ENCODE measurements at places on chromosomes 3 and 15. TPM values are rescaled to one million over a fixed set of nuclear protein-coding genes. Genes with fewer than 3 reads are reported as not detected.

DNA sequence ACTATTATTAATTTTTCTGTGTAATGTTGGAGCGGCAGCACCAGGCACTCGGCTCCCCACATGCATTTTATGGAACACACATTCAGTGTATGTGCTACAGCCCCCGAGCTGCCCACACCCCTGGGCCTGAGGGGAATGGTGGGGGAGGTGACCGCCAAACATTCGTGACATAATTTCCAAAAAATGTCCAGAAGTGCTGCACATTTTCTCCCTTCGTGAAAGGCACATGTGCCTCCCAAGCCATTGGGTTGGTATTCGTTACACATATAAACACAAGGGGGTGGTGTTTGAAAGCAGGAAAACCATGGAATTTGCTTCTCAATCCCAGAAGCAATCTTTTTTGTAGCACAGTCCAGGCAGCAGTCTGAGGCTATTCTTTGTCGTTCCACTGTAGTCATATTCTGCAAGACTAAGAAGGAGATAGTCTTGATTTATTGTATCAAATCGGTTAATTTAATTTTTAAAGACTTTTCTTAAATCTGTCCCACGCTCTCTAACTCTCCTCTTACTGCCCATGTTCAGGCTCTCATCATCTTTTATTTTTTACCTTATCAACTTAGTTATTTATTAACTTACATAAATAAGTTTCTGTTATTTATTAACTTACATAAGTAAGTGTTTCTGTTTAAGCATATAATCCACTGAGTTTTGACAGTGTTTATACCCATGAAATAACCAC is 39.2 kb upstream of the POLR2M start:
- DNase-seq: no peak
- no peaks in the 10 kb centered on the region for H3K27me3 ChIP-seq
- H3K27ac ChIP-seq: no peak overlapping the region

DNA sequence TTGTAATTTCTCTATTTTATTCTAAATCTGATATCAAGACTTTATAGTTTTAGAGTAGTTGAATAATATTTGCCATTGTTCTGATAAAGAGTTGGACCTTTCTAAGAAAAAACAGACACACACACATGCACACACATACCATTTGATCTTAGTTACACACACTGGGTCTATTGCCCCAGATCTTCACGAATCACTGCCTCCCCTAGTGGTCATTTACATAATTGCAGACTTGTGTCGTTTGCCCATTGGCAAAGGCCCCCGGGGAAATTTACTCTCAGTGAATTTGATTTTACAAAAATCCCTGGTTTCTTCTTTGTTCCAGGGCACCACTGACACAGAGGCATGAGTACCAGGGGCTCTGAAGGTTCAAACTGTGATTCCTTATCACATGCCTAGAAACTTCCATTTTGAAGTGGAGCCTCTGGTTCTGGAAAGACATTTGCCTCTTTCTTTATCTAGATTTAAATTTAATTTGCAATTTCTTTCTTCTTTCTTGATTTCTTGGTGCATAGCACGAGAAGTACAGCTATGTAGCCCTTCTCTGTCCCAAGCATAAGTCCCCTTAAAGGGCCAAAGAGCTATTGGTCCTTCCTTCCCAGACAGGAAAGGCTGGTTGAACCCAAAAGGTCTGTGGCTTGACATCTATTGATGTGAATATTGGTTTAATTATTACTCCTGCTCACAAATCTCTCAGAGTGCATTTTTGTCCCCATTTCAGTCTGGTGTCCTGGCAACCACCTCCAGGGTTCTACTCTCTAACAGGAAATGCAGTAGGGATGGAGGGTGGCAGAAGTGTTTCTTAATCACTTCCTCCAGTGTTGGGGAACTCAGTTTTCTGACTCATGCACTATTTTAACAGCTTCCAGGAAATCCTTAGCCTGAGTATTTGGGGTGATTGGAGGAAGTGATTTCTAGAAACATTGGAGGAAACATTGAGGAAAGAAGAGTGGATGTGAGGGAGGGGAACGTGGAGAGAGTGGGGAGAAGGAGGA is 32.4 kb upstream of the SLC6A11 start:
- H3K36me3 ChIP-seq: no peaks in the 10 kb centered on the region
- H3K4me3 ChIP-seq: no peak overlapping the region
- peaks cover 8% of the 10 kb centered on the region for H3K4me1 ChIP-seq
- DNase-seq: no peak

DNA sequence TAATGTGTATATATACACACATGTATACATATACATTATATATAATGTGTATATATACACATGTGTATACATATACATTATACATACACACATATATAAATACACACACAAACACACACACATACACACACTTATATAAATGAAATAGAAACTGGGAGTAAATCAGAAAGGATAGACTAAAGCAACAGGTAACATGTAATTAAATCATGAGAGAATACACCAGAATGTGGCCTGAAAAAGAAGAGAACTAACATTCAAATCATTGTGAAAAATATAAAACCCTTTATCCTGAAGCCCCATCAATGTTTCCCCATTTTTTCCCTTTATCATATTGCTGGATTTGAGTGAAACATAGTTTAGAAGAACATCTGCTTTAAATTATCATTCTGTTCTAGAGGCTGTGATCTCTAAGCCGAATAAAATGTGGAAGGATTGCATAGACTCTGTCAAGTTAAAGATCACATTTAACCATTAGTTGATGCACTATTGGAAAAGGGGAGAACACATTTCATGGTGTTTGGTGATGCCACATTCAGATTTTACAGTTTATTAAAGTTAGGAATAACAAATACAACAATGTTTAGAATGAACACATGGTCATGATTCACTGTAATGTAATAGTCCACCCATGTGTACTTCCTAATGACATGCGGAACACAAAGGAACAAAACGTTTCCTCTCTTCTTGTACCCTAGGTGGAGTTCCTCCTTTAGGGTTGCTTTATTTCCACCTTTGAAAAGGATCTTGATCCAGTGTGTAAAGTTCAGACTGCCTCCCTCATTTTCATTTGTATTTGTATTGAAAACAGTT is 12.5 kb upstream of the THRB start:
- no peaks in the 10 kb centered on the region for H3K4me1 ChIP-seq
- no peak for DNase-seq

GRCh38 chr15:64743691-64744090 is 31.7 kb downstream of the RBPMS2 start:
- H3K27me3 ChIP-seq: no peaks in the 10 kb centered on the region
- DNase-seq: no peak

DNA sequence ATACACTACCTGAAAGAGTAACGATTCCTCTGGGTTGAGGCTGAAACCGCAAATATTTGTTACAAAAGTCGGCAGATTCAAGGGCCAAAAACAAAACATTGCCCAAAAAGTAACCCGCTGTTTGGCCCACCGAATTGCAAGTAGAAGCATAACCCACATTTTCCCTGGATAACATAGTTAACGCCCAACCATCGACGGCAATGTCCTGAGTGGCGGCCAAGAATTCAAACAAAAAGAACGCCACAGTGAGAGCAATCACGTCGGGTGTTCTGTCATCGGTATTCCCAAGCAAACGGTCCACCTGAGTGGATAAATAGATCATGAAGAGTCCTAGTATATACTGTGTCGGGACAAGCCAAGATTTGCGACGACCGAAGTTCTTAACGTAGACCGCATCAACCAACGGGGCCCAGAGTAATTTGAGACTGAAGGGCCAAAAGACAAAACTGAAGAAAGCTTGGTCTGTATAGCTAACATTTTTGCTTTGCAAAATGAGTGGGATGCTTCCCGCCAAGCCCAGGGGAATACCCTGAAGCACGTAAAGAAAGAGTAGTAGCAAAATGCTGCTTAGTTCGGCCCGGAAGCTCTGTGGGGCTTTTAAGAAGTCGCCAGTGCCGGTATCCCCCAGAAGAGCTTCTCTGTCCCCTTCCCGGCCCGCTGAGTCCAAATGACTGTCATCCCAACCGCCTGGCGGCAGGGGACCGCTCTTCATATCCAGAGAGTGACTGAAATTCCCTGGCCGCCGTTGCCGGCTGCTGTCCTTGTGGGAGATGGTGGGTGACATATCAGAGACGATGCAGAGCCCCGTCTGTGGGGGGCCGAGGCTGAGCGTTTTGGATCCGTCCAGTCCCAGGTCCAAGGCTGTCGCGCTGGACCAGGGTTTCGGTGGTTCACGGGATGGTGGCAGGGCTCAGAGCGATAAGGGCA is 750 bp downstream of the SLC33A1 start:
- peak overlapping the region; percentile 86 for H3K4me3 ChIP-seq
- no peaks in the 10 kb centered on the region for H3K27me3 ChIP-seq

DNA sequence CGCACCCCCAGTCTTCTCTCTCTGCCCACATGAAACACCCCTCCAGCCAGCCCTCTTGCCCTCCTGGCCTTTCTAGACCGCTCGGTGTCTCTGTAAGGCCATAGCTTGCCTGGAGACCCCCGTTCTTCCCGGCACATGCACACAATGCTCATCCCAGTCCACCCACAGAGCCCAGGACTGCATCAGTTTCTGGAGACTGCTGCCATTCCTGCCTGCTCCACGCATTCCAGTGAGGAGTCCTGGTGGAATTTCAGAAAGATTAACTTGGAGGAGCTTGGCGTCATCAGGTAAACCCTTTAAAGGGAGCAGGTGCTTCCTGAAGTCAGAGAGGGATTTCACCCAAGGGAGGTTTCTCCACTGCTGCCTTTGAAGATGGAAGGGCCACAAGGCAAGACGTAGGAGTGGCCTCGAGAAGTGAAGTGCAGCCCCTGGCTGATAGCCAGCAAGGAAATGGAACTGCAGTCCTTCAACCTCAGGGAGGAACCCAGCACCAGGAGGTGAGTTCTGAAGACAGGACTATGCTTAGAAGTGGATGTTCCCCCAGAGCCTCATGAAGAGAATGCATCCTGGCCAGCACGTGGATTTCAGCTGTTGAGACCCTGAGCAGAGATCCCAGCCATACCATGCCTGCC is 19.2 kb downstream of the SLC41A3 start:
- H3K27me3 ChIP-seq: no peaks in the 10 kb centered on the region
- no peaks in the 10 kb centered on the region for H3K36me3 ChIP-seq
- peak; percentile 38 for DNase-seq
- H3K4me1 ChIP-seq: no peaks in the 10 kb centered on the region

DNA sequence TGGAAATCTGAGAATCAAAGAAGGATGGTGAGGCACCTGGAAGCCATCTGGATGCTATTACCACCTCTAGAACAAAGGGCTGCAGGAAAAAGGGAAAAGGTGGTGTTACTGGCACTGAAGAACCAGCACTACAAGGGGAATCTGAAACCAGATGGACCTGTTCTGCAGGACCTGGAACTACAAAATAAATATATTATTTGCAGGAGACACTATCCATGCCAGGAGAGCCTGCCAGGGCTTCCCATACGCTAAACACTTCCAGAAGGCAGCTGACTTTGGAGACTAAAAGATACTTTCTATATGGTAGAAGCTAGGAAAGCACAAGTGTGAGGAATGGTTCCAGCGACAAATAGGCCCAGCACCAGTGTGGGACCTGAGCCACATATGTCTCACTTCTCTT is 83.4 kb upstream of the POU1F1 start:
- no peak overlapping the region for H3K4me3 ChIP-seq
- peaks cover 8% of the 10 kb centered on the region for H3K4me1 ChIP-seq
- no peaks in the 10 kb centered on the region for H3K27me3 ChIP-seq
- DNase-seq: peak; percentile 79

ATP13A5 gene
- total RNA-seq: 1.6 TPM

GRCh38 chr3:80192936-80193335 is 425.1 kb upstream of the ROBO1 start:
- no peak overlapping the region for H3K4me3 ChIP-seq
- H3K27me3 ChIP-seq: no peaks in the 10 kb centered on the region
- H3K36me3 ChIP-seq: no peaks in the 10 kb centered on the region
- H3K4me1 ChIP-seq: no peaks in the 10 kb centered on the region

- no peak for DNase-seq
- H3K4me3 ChIP-seq: no peak overlapping the region
- no peak overlapping the region for H3K27ac ChIP-seq
- no peaks in the 10 kb centered on the region for H3K27me3 ChIP-seq
- H3K36me3 ChIP-seq: no peaks in the 10 kb centered on the region
These were observed 114.2 kb upstream of the THRB start for GRCh38 chr3:24608701-24609390.

- H3K4me1 ChIP-seq: peaks cover 8% of the 10 kb centered on the region
- H3K27me3 ChIP-seq: no peaks in the 10 kb centered on the region
- H3K27ac ChIP-seq: peak overlapping the region; percentile 71
- DNase-seq: no peak
- peaks cover 17% of the 10 kb centered on the region for H3K36me3 ChIP-seq
These were observed 630 bp downstream of the LXN start for GRCh38 chr3:158671821-158672214.

DNA sequence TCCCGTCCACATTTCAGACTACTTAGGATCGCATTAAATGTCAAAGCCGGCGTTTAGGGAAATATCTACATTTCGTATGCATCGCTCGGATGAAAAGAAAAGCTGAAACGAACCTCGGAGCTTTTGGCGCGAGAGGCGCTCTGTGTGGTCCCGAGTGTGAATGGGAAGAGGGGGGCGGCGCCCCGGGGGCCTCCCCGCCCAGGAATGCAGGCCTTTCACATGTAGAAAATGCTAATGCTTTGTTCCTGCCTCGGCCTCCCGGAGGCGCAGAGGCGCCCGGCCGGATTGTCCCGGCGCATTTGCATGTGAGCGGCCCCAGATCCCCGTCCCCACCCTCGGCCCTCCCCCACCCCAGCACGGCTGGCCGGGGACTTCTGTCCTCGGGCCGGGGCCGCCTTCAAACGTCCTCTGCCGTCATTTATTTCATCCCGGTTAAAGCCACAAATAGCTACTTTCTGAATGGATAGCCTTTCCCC is 37.0 kb upstream of the TRIM71 start:
- H3K36me3 ChIP-seq: no peaks in the 10 kb centered on the region
- peak; percentile 25 for DNase-seq
- H3K27ac ChIP-seq: no peak overlapping the region
- H3K4me1 ChIP-seq: peaks cover 6% of the 10 kb centered on the region
- no peaks in the 10 kb centered on the region for H3K27me3 ChIP-seq

- H3K27ac ChIP-seq: no peak overlapping the region
- H3K4me3 ChIP-seq: no peak overlapping the region
- H3K36me3 ChIP-seq: no peaks in the 10 kb centered on the region
- no peaks in the 10 kb centered on the region for H3K27me3 ChIP-seq
- H3K4me1 ChIP-seq: no peaks in the 10 kb centered on the region
These were observed 175.4 kb downstream of the ANXA2 start for GRCh38 chr15:60222404-60222803.

DNA sequence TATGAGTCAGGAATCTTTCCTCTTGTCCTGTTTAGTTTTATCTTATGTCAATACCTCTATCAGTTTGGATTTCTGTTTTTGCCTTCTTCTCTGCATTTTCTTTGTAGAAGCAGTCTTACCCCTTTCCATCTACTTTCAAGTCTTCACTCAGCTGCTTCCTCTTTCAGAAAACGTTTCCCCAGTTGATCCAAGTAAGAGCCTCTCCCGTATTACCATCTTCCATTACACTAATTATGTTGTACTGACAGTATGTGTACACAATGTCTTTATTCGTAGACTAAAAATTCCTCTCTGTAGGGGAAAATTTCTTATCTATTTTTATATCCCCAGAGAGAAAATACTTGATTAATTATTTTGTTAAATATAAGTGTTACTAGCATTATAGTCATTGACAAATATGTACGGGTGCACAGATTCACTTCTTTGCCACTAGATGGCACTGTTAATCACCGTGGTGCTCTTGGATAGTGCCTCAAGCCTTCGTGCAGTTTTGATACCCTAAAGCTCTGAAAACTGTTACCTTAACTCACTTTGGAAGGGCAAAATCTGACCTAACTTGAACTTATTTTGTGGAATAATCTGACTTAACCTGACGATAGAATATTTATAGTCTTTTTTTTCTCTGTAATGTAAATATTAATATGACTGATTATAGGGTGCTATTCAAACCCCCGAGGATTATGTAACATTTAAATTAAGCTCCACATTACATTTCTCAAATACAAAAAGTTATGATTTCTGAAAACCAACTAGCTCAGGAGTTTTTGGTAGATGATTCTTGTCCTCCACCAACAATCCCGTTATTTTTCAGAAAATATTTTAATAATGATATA is 74.2 kb upstream of the POU1F1 start:
- no peak for DNase-seq
- no peaks in the 10 kb centered on the region for H3K4me1 ChIP-seq
- no peak overlapping the region for H3K27ac ChIP-seq

TXNRD3 gene
- total RNA-seq: 19.3 TPM

RAB8B gene
- total RNA-seq: 17.6 TPM
